ENCODE measurements at places on chromosomes 16 and 17.
A peak's percentile ranks its signal among the peaks of the same experiment; 100 is the strongest.

DNA sequence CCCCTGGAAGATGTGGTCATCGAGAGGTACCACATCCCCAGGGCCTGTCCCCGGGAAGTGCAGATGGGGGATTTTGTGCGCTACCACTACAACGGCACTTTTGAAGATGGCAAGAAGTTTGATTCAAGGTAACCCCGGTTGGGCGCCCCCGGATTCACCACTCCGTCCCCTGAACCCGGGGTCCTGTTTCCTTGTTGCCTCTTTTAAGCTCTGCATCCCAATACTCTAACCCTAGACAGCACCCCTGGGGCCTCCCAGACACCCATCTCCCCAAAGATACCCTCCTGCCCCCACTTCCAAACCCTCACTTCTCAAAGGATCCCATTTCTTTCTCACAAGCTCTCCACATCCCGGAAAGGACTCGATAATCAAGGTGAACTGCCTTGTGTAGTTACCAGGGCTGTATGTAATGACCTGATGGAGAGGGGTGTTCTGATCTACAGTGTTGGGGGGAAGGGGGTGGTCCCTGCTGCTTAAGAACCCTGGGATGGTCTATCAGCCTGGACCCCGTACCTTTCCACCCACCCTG is 412 bp downstream of the FKBP10 start:
- DNase-seq, result no peak

DNA sequence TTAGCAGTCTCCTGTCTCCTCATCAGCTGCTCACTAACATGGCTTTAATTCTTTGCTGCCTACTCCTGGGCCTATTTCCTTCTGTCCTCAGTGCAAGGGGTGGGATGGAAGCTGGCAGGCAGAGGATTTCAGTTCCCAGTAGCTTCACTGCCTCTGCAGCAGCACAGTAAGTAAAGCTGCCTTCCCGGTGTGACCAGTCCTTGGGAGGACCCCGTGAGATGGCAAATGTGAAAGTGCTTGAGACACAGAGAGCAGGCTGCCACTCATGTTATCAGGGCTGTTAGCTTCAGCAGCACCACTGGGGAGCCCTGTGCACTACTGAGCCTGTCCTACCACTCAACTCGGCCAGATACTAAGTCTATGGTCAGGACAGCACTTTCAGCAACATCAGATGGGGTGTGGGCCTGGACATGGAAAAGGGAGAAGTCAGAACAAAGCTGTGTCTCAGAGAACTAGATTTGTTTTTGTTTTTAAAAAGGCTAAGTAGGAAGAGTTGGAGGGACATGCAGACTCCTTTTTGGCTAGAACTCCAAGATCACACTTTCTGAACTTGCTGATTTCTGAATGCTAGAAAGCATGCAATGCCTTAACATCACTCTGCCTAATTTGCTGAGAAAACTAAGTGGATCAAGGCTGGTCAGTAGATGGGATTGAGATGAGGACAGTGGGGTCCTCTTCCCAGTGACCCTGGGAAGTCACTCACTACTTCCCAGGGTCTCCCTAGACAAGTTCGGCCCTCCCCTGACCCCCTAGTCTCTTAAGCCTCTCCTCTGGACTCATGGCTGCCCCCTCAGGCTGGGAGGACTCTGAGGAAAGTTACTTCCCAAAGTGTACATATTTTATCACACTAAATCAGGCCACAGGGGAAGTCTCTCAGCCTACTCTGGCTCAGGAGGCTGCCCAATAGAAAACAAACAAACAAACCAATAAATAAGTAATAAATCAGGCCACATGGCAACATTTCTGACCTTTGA is 1.1 kb downstream of the ACSF2 start:
- DNase-seq, result no peak

GRCh38 chr16:24116989-24117388 is 139.1 kb upstream of the CACNG3 start:
- no peak for DNase-seq

GRCh38 chr17:81723651-81724209 is 11.6 kb downstream of the SLC25A10 start:
- DNase-seq, result no peak

DNA sequence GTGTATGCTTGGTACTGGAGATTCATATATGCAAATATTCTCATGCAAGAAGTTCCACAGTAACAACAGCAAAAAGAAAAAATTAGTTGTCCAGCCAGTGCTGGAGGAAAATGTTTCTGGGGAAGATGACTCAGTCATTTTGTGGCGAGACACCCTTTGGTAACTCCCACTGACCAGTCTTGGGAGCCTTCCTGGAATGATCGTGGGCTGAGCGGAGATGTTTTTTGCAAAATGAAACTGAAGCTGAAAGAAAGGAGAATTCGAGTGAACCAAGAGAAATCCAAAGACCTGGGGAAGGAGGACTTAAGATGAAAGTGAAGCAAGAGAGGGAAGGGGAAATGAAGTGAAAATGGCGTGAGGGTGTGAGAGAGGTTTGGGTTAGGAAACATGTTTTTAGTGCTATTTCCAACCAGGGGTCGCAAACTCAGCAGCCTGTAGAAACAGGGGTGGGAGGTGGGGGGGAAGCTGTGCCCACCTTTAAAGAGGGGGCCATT is 5.2 kb downstream of the ITPRIPL2 start:
- peak; percentile 93 for DNase-seq

DNA sequence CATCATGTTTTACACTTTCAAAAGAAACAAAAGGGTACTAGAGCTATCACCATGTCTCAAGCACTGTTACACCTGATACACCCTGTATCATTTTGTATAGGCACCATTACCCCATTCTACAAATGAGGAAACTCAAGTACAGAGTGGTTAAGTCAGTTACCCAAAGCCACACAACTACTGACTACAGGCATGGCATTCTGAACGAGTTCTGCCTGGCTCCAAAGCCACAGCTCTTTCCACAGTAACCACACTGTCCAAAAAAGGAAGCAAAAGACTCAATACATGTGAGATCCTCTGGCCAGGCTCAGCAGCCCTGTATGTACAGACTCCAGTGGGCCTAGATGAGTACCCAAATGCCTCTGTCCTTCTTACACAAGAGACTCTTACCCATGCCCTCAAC is 4.7 kb downstream of the DYNC1LI2 start:
- peak; percentile 60 for DNase-seq

DNA sequence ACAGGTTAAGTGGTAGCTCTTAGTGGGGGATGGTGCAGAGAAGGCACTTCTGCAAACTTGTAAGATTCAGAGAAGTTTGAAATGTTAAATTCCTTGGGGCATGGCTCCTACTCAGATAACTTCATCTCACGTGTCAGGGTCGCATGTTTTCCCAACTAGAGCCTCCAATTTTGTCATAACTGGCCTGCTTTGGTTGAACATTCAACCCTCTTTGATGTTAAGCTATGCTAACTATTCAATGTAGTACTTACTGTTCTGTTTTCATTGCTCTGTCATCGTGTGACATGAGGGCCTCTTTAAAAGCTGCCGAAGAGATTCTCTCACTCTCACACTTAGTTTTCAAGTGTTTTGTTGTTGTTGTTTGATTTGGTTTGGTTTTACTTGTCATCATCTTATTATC is 280.8 kb downstream of the CDH11 start:
- no peak for DNase-seq

DNA sequence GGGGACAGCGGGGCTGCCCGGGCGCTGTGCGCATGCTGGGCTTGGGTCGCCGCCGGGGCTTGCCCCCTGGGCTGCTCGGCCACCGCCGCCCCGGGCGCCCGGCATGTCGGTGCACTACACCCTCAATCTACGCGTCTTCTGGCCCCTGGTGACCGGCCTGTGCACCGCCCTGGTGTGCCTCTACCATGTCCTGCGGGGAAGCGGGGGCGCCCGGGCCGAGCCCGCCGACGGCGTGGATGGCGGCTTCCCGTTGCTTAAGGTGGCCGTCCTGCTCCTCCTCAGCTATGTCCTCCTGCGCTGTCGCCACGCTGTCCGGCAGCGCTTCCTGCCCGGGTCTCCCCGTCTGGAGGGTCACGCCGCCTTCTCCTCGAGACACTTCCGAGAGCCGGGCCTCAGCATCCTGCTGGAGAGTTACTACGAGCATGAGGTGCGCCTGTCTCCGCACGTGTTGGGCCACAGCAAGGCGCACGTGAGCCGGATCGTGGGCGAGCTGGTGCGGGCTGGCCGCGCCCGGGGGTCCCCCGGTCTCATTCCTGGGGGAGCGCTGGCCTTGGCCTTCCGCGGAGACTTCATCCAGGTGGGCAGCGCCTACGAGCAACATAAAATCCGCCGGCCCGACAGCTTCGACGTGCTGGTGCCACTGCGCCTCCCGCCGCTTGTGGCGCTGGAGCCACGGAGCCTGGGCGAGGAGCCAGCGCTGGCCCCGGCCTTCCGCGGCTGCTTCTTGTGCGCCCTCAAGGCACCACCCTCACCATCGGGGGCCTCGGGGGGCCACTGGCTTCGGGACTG is 789 bp downstream of the ITPRIPL2 start:
- DNase-seq, result peak; percentile 65

GRCh38 chr16:1156055-1156982 is 3.4 kb downstream of the CACNA1H start:
- DNase-seq, result no peak

- no peak for DNase-seq
These were observed 22.9 kb upstream of the C1QL1 start for GRCh38 chr17:44990994-44991393.

DNA sequence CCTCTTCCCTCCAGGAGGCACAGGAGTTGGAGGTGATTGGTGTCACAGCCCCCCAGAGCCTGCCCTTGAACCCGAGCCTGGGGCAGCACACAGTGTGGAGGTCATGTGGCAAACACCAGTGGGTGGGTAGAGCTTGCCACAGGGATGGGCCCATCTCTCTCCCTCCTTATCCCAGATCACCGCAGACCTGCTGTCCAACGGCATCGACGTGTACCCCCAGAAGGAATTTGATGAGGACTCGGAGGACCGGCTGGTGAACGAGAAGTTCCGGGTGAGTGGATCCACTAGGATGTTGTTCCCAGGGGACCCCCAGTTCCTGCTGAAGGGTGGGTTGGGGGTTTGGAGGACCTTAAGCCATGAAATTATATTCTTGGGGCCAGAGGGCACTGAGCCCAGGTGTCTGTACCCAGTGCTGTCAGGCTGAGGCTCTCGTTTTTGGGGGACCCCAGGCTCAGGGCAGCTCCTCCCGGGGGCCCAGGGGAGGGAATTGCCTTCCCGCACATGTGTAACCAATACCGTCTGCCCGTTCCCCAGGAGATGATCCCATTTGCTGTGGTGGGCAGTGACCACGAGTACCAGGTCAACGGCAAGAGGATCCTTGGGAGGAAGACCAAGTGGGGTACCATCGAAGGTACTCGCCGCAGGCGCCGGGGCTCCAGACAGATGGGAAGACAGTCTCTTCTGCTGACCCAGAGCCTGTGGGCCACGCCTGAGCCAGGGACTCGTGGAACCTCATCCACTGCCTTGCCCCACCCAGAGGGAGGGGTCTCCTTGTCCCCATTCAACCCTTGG is 351.9 kb downstream of the SEC14L1 start:
- no peak for DNase-seq

DNA sequence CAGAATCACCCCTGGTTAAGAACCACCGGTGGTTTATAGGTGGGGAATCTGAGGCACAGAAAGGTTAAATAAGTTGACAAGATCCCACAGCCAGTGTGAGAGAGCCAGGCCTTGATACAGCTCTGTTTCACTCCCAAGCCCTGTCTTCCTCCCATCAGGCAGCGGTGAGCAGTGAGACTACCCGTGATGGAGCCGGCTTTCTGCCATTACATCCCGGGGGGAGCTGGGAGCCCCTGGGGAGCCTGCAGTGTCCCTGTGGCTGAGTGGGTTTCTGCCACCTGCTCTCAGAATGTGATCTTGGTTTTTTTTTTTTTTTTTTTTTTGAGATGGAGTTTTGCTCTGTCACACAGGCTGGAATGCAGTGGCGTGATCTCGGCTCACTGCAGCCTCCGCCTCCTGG is 66.4 kb downstream of the ABCC1 start:
- DNase-seq, result no peak

- DNase-seq, result peak; percentile 49
These were observed 38.7 kb upstream of the RHOT1 start for GRCh38 chr17:32103476-32104113.

DNA sequence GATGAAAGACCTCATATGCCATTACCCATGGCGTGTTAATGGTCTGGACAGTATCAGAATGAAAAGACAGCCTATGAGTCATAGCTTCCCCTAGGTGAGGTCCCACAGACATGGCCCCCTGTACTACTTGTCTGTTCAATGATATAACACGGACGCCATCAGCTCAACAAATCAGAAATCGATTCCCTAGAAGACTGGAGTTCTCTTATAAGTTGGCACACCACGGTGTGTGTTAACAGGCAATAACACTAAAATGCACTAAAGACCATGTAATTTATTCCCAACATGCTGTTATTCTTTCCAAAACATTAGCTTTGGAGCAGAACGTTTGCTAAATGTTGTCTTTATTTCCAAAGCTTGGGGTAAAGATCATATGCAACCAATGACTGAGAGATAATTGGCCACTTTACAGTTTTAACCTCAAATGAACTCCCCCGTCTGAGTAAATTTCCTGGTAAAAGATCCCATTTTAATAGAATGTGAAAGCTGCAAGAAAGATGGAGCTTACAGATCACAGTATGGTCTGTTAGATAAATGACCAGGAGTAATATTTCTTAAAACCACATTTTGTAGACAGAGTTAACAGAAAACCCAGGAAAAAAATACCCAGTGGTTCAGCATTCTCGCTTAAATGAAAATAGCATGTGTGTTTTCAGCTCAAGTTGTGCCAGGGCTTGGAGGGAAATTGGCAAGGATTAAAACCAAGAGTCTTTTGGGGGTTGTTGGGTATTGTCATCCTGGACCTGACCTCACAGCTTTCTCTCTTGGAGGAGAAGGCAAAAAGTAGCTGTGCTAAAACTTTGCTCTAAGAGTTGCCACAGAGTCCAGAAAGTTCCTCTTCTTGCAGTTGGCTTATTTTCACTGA is 65.9 kb downstream of the PCTP start:
- no peak for DNase-seq

GRCh38 chr17:13395346-13395745 is 206.4 kb downstream of the HS3ST3A1 start:
- no peak for DNase-seq

DNA sequence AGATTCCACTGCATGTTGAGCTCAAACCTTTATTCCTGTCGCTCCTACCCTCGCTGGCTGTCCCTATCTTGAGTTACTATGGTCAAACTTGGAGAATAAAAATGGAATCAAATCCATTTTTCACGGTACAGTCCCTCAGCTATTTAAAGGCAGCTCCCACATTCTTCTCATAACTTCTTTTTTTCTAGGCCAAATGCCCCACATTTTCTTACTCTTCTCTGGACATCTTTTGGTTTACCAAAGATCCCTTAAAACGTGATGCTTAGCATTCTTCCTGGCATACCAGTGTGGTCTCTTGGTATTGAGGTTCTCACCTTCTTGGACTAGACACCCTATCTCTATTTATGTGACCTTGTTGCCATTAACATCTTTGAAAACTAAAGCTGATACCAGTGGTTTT is 48.3 kb upstream of the MAF start:
- DNase-seq, result peak; percentile 53

GRCh38 chr17:64608571-64608981 is 53.5 kb downstream of the SMURF2 start:
- peak; percentile 51 for DNase-seq

GRCh38 chr17:81428516-81428915 is 33.3 kb downstream of the BAHCC1 start:
- no peak for DNase-seq
